ENCODE measurements at places on chromosomes 7 and 10.

- DNase-seq, result no peak
Observed at GRCh38 chr7:101935521-101936141, 118.2 kb downstream of the CUX1 start.

DNA sequence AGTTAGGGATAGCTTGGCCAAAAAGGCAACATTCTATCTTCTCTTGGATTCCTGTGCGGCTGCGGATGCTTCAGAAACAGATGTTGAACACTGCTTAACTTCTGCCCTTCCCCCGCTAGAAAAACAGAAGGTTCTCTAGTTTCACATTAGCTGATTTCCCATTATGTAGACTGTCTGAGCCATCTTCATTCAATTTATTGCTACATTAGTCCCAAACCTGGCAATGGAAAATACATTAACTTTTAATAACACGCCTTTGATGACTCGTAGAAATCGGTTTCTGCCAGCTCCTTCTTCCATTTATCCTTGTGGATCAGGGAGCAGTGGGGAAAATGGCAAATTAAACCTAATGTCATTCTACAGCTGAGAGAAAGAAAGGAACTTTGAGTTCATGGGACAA is 119.9 kb downstream of the SLC16A9 start:
- DNase-seq, result no peak

- no peak for DNase-seq
Observed at GRCh38 chr7:138799336-138800000, 1.5 kb upstream of the ATP6V0A4 start.

DNA sequence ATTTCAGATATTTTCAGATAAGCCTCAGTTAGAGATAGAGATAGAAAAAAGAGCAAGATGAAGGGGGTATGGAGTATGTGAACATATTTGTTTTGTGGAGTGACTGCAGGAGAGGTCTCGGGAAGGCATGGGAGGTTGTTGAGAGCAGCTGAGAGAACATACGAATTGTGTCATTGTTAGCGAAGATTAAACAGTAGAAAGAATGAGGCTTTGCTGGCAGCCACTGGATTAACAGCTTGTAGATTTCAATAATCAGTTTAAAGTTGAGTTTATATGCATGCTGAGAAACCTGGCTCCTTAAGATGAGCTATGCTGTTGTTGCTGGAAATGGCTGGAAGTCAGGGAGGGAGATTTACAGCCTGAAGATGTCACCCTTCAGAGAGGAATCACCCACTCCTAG is 100.9 kb upstream of the SORCS3 start:
- no peak for DNase-seq

- no peak for DNase-seq
Observed at GRCh38 chr10:5989756-5990155, 12.4 kb upstream of the IL15RA start.

- no peak for DNase-seq
Observed at GRCh38 chr10:107583974-107584373, 419.5 kb upstream of the SORCS1 start.

GRCh38 chr10:130368761-130369560 is 232.8 kb downstream of the GLRX3 start:
- DNase-seq, result no peak

DNA sequence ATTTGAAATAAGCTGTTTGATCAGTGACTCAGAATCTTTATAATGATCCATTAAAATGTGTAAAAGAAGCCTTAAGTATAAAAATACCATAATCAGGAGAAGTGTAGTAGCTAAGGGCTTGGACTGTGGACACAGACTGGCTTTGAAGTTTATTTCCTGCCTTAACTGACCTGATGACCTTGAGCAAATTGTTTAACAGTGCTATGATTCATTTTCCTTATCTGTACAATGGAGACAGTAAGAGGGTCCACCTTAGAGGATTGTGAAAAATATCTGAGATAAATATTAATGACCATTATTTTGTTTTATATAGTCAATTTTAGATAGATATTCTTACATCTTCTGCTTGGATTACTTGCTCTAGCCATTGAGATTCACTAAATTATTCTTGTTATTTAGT is 13.3 kb upstream of the RPA3 start:
- no peak for DNase-seq

GRCh38 chr10:11921800-11922392 is 98.7 kb downstream of the PROSER2 start:
- DNase-seq, result no peak
